ENCODE measurements at places on chromosomes 4 and X.
A peak's percentile ranks its signal among the peaks of the same experiment; 100 is the strongest.

GRCh38 chr4:184848510-184848909 is 22.7 kb upstream of the ACSL1 start:
- no peak for DNase-seq

GRCh38 chr4:81454499-81454898 is 17.2 kb downstream of the RASGEF1B start:
- DNase-seq: no peak

DNA sequence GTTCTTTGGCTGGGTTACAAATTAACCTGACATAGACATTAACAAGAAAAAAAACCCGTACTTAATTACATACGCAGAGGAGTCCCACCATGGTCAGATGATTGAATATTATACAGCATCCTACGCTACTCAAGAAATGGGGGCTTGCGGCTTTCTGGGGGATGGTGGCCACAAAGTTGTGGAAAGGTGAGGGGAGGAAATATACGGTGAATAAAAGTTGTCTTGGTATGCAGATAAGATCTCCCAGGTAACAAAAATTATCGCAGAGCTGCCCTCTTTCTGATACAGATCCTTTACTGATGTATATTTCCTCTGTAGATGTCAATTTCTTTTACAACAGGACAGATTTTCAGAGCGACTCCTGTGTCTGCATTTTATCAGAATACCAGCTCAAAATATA is 890 bp downstream of the DCAF16 start:
- no peak for DNase-seq

GRCh38 chr4:99033956-99034355 is 38.4 kb downstream of the METAP1 start:
- no peak for DNase-seq

- DNase-seq: no peak
Observed at GRCh38 chrX:67545036-67545821, 1.4 kb downstream of the AR start.

DNA sequence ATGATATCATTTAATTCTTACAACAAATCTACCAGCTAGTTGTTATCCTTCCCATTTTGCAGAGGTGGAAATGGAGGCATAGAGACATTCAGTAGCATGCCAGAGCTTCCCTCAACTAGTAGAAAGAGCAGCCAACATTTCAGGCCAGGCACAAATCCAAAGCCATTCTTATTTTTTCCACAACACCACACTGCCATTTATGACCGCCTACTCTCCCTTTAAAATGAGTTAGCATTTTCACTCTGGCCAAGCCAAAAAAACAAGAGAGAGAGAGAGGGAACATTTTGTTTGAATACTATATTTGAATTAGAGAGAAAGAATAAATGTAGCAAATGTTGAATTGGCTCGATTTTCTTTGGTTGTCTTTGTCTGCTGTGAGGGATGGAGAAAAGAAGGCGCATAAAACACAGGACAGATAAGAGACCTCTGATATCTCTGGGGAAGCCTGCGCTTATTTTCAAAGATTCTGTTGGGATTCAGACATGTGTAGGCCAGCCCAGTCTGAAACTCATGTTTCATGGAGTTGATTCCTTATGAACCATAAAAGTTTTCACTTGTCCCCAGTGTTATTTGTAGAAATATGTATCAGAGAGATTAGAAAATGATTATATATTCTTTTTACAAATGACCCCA is 265.7 kb downstream of the RAB28 start:
- DNase-seq: no peak

DNA sequence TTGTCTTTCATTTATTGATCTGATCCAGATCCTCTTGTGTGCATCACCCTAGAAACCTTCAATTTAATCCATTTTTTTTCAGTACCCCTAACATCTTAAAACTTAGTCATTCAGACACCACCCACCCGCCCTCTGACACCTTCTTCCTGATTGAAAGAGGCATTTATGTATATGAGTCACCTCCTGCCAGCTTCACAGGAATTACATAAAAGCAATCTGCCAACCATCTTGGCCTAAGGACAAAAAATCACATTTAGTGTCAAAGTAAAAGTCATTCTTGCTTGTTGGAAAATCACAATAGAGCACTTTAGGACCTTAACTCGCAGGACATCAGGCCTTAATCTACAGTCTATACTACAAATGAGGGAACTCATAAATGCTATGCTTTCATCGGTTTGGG is 52.1 kb downstream of the NDST3 start:
- no peak for DNase-seq

DNA sequence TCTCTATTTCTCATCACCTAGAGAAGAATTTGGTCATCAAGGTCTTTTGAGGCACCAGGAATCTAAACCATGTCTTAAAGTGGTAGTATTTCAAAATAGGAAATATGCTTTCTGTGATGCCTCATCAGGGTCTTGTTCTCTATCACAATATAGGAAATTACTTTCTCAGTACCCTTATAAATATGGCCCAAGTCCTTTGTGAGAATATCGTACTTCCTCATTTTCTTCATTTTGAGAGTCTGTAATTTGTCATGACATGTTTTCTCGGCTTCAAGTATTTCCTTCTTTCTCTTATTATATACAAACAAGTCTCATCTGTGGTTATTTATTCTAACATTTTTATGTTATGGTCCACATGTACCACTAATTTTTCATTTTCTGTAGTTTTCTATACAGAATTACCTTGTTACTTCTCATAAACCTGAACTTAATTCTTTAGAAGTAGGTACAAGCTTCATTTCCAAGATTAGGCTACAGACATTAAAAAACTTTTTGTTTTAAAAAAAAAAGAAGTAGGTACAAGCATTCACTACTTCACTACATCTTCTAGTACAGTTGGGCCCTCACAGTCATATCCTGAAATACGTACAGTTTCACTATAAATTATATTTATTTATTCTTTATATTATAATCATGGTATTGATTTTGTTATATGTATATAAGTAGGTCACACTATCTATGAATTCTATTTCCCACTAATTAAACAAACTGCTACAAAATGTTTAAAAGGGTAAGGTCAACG is 54.4 kb downstream of the KLHL13 start:
- DNase-seq: no peak

DNA sequence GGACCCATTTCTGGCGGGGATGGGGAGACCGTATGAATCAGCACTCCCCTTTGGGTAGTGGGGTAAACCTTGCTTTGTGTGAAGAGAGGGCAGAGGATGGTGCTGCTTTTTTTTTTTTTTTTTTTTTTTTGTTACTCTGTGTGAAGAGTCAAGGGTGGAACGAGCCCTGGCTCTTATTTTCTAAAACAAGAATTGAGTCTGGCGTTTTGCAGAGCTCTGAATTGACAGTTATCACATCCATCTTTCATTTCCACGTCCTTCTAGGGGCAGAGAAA is 1.2 kb downstream of the SLAIN2 start:
- DNase-seq: no peak

- DNase-seq: peak; percentile 7
Observed at GRCh38 chr4:100790836-100791615, 273.2 kb upstream of the EMCN start.

- no peak for DNase-seq
Observed at GRCh38 chr4:128825226-128825625, 15.7 kb downstream of the JADE1 start.

DNA sequence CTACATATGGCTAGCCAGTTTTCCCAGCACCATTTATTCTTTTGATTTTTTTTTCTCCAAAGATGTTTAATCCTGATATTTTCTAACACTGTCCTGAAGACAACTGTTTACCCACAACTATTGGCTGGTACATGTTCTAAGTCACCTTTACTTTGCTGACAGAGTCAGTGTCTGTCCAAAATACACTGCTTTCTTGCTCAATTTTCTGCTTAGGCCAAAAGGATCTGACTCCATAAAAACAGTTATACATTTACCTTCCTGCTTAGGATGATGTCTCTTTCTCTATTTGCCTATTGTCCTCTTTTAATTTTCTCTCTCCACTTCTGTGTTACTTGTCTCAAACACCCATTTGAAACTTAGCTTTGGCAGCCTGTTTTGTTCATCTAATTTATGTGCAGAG is 3.2 kb downstream of the ADH1C start:
- no peak for DNase-seq

DNA sequence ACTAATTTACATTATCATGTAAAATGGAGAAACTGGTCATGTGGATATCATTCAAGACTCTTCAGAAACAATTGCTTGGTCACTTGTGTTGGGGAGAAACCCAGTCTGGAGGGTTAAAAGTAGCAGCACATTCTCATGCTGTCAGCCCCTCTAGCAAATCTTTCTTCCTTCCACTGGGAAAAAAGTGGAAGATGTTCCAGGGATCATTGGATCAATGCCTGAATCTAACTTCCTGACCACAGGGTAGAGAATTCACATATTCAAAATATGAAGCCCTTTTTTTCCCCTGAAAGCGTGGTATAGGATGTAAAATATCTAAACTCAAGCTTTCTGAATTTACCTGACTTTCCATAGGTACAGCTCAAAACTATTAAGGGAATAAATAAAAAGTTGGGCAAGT is 98.0 kb downstream of the CXCL13 start:
- DNase-seq: no peak

- no peak for DNase-seq
Observed at GRCh38 chr4:81486502-81486901, 14.8 kb upstream of the RASGEF1B start.

DNA sequence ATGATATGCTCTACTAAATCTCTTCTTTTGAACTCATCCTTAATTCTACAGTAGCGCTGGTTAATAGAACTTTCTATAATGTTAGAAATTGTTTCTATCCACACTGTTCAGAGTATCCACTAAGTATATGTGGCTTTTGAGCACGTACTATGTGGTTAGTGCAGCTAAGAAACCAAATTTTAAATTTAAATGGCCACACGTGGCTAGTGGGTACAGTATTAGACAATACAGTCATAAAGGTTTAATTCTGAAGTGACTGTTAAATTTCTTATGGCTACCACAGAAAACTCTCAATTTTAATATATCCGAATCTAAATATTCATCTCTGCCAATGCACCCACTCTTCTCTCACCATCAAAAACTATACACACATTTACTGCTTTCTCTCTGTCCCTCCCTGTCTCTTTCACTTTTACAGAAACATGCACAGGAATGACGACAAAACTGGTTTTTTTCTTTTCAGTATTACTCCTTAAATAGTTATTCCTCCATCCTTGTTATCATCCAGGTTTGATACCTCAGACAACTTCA is 583.9 kb downstream of the KCTD8 start:
- DNase-seq: no peak

GRCh38 chr4:153222707-153223426 is 18.6 kb downstream of the TRIM2 start:
- DNase-seq: no peak

GRCh38 chr4:80507077-80507476 is 171.5 kb downstream of the CFAP299 start:
- no peak for DNase-seq

DNA sequence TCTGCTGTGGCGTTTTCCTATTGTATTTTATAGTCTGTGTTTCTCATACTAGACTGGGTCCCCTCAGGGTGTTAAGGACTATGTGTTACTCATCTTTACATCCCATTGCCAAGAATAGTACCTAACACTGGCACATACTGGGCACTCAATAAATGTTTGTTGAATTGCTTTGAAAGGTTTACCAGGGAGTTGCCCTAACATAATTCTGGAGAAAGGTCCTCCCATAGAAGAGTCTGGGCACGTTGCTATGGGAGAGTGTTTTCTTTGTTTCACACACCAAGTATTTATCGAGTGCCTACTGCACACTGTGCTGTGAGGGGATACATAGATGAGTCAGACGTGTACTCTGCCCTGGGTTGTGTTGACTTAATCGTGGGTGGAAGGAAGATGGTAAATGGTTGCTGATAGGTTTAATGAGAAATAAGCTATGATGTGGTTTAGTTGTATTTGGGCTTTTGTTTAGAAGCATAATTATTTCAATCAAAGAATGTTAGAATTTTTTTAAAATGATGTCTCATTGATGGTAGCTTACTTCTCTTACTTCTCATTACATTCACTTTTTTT is 42.9 kb downstream of the AFF1 start:
- DNase-seq: no peak

DNA sequence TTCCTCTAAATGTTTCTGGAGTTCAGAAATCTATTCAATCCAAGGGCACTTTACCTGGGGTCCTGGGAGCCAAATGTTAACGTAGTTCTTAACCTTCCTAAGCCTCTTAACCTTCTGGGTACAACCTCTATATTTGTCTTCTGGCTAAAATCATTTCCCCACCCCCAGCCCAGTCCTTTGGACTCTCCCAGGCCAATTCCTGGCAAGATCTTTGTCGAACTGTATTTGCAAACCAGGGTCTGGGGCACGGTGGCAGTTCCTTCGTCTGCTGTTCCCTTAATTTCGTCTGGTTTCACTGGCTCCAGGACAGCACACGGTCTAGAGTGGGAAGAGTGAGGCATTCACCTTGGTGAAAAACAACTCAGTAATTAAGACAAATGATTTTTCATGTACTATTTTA is 811 bp upstream of the SLC25A5 start:
- DNase-seq: no peak

- DNase-seq: no peak
Observed at GRCh38 chr4:76972306-76972705, 22.8 kb downstream of the SEPTIN11 start.

- DNase-seq: no peak
Observed at GRCh38 chr4:52507774-52508173, 151.3 kb downstream of the USP46 start.

- no peak for DNase-seq
Observed at GRCh38 chr4:111066887-111067286, 444.0 kb upstream of the PITX2 start.

- no peak for DNase-seq
Observed at GRCh38 chrX:6151971-6152370, 76.7 kb downstream of the NLGN4X start.

GRCh38 chr4:136088211-136088867 is 1444.0 kb downstream of the PCDH18 start:
- no peak for DNase-seq

GRCh38 chr4:7427831-7428260 is 6.9 kb downstream of the PSAPL1 start:
- no peak for DNase-seq

DNA sequence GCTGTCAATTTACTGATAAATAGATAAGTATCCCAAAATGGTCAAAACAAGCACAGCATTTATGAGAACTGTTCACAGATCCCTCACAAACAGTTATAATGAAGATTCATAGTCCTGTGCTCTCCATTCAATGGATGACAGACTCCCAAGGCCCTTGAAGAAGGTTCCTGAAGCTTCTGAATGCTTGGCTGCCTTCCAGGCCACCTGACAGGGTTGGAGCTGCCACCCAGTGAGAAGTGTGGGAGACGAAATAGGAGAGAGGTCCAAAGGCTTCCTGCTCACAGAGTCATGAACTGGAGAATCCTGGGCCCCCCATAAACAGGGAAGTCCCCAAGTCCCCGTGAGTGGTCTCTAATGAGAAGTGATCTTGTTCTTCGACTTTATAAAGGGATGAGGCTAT is 26.0 kb upstream of the ANXA3 start:
- no peak for DNase-seq

All from NCI-H1048 (cell line).